ENCODE measurements at places on chromosomes 12 and 14.

- DNase-seq, result no peak
These were observed 7.8 kb downstream of the CKB start for GRCh38 chr14:103514596-103515421.

DNA sequence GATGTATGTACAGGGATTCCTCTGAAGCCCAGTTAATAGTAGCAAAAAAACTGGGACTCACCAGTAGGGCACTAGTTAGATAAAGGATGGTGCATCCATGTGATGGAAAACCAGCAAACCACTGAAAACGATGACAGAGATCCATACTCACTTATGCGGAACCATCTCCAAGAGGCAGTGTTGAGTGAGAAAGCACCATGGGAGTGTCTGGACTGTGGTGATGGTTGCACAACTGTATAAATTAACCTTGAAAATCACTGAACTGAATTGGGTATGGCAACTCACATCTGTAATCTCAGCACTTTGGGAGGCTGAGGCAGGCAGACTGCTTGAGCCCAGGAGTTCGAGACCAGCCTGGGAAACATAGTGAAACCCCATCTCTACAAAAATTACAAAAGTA lies 53.6 kb upstream of the ZFP36L1 start:
- no peak for DNase-seq

DNA sequence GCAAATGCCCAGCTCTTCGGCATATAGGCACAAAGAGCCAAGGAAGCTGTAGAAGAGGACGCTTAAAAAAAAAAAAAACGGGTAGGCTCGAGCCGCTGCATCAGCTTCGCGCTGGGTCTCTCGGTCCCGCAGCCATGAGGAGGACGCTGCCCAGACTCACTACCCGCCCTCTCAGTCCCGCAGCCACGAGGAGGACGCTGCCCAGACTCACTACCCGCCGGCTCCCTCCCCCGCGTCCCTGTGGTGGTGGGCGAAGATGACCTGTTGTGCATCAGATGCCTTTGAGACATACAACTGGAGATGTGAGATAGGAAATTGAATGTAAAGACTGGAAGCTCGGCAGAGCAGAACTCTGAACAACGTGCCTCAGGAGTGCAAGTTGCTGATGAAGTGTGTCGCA lies 11.4 kb upstream of the SPSB2 start:
- DNase-seq, result no peak

DNA sequence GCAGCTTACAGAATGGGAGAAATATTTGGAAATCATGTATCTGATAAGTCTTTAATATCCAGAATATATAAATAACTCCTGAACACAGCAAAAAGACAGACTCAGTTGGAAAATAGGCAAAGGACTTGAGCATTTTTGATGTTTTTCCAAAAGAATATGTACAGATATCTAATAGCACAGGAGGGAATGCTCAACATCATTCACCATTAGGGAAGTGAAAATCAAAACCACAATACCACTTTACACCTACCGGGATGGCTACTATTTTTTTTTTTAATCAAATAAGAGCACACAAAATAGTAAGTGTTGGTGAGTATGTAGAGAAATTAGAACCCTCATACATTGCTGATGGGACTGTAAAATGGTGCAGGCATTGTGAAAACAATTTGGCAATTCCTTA lies 75.6 kb downstream of the ANO6 start:
- no peak for DNase-seq

DNA sequence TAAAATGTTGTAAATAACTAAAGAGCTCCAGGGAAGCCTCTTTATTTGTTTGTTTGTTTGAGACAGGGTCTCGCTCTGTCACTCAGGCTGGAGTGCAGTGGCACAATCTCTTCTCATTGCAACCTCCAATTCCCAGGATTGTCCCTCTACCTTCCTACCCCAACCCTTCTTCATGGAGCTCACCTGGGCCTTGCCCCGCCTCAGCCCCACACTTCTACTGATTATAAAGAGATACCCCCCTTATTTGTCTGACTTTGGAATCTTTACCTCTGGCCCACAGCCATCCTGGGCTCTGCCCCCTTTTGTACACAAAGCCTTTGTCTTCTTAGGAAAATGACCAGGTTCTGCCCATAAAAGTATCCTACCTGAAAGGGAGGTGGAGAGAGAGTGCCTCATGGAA lies 9.1 kb upstream of the BLTP3B start:
- no peak for DNase-seq

DNA sequence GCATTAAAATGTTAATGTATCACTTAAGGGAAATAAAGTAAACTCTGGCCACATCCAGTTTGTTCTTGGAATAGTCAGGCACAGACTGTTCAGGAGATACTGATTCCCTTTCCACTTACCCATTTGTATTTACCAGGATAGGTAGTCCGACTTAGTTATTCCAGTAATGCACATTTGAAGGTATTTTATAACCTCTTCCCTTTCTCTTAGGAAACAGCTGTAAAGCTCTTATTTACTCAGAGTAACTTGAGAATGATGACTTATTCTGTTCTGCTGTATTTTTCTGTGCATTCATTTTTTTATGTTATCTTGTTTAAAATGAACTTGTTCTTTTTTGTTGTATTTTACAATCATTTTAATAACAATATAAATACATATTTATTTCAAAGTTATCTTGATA lies 78.0 kb downstream of the METTL25 start:
- DNase-seq, result no peak

GRCh38 chr12:5807514-5808219 lies 137.4 kb downstream of the ANO2 start:
- no peak for DNase-seq

DNA sequence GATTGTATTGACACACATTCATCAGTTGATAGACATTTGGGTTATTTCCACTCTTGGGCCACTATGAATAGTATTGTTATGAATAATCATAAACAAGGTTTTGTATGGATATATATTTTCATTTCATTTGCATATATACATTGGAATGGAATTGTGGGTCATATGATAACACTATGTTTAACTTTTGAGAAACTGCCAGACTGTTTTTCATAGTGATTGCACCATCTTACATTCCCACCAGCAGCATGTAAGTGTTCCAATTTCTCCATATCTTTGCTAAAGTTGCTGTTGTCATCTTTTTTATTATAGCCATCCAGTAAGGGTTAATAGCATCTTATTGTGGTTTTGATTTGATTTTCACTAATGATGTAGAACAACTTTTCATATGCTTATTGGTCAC lies 198.5 kb upstream of the PPFIA2 start:
- no peak for DNase-seq
